ENCODE measurements at places on chromosomes 2 and 18. TPM values are rescaled to one million over a fixed set of nuclear protein-coding genes. Genes with fewer than 3 reads are reported as not detected.

The STARD6 gene
- not detected for total RNA-seq

The CD8B2 gene
- total RNA-seq: not detected

The PAX8 gene
- total RNA-seq: 1.9 TPM

The IL18R1 gene
- 3.1 TPM for total RNA-seq

The UGT1A1 gene
- not detected for total RNA-seq

The TMEM185B gene
- 25.7 TPM for total RNA-seq

The MAP2 gene
- 4.6 TPM for total RNA-seq

The ASB18 gene
- total RNA-seq: not detected

The LRATD1 gene
- total RNA-seq: 0.64 TPM

The EN1 gene
- 0.32 TPM for total RNA-seq

The MEP1B gene
- not detected for total RNA-seq

The MAP3K19 gene
- total RNA-seq: not detected

The C2orf66 gene
- total RNA-seq: not detected

The RNF152 gene
- 10.0 TPM for total RNA-seq

The ZSWIM2 gene
- not detected for total RNA-seq

The DPP10 gene
- 2.6 TPM for total RNA-seq

The LHCGR gene
- not detected for total RNA-seq

The SLC8A1 gene
- total RNA-seq: 1.9 TPM

The POLR1B gene
- total RNA-seq: 12.7 TPM

The TRMT61B gene
- total RNA-seq: 6.9 TPM

The SH2D6 gene
- not detected for total RNA-seq

The LAPTM4A gene
- 294 TPM for total RNA-seq

The IL1RL1 gene
- total RNA-seq: 108 TPM

The PMS1 gene
- total RNA-seq: 12.7 TPM

The CD28 gene
- total RNA-seq: not detected

The ARMC9 gene
- total RNA-seq: 20.8 TPM

Data from epithelial cell of alveolus of lung (primary cell).